ENCODE measurements at places on chromosomes 11 and 22.

DNA sequence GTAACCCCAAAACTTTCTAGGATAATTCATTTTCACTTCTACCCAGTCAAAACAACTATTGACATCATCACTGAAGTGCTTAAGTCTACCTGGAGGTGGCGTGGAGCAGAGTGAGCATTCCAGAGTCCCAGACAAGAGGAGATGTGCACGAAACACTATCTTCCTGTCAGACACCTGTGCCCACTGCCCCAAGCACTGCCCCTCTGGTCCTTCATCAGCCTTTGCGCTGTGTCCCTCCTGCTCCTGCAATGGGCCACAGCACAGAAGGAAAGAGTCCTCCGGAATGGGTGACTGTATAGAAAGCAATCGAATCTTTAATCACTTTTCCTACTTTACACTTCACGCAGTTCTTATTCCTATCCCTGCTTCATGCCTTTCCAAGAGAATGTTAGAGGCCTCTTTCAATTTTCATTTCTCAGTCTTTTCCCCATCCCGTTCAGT lies 512 bp upstream of the GRIA4 start:
- peak overlapping the region; percentile 77 for H3K4me3 ChIP-seq
- H3K36me3 ChIP-seq = no peaks in the 10 kb centered on the region
- H3K27ac ChIP-seq = no peak overlapping the region
- H3K27me3 ChIP-seq = peaks cover 11% of the 10 kb centered on the region
- peak; percentile 51 for DNase-seq

DNA sequence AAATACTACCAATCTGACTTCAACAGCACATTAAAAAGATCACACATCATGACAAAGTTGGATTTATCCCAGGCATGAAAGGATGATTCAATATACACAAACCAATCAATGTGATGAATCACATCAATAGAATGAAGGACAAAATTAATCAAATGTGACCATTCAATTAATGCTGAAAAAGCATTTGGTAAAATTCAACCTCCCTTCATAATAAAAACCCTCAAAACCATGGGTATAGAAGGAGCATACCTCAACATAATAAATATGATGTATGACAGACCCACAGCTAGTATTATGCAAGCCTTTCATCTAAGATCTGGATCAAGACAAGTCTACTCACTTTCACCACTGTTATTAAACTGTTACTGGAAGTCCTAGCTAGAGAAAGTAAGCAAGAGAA lies 921.7 kb upstream of the RAG2 start:
- no peaks in the 10 kb centered on the region for H3K4me1 ChIP-seq
- H3K36me3 ChIP-seq = no peaks in the 10 kb centered on the region
- H3K27ac ChIP-seq = no peak overlapping the region
- no peaks in the 10 kb centered on the region for H3K27me3 ChIP-seq
- no peak for DNase-seq
- no peak overlapping the region for H3K4me3 ChIP-seq

- DNase-seq = no peak
- no peaks in the 10 kb centered on the region for H3K4me1 ChIP-seq
- H3K36me3 ChIP-seq = no peaks in the 10 kb centered on the region
- H3K27ac ChIP-seq = no peak overlapping the region
- no peak overlapping the region for H3K4me3 ChIP-seq
- no peaks in the 10 kb centered on the region for H3K27me3 ChIP-seq
These were observed 140.8 kb downstream of the SNX19 start for GRCh38 chr11:130775306-130776060.

DNA sequence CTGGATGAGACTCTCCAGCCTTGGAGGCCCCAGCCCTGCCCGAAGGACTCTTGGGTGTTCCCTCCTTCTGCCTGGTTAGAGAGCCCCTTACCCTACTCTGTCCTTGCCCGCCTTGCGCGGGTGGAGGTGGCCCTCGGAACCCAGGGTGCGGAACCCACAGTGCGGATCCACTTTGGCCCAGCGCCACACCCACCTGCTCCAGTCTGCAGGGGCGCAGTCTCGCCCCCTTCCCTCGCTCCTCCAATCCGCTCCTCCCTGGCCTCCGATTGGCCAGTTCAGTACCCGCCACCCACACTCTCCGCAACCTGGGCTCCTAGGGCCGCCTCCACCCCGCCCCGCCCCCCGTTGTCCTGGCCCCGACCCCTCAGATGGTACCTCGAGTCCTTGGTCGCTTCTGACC lies 2.4 kb downstream of the CAPN1 start:
- no peak overlapping the region for H3K27ac ChIP-seq
- no peaks in the 10 kb centered on the region for H3K27me3 ChIP-seq
- no peak for DNase-seq
- peaks cover 20% of the 10 kb centered on the region for H3K4me1 ChIP-seq
- peaks cover 34% of the 10 kb centered on the region for H3K36me3 ChIP-seq

- H3K4me3 ChIP-seq = no peak overlapping the region
- H3K27ac ChIP-seq = no peak overlapping the region
- H3K36me3 ChIP-seq = no peaks in the 10 kb centered on the region
- H3K27me3 ChIP-seq = no peaks in the 10 kb centered on the region
These were observed 35.9 kb upstream of the LYVE1 start for GRCh38 chr11:10604340-10604748.

DNA sequence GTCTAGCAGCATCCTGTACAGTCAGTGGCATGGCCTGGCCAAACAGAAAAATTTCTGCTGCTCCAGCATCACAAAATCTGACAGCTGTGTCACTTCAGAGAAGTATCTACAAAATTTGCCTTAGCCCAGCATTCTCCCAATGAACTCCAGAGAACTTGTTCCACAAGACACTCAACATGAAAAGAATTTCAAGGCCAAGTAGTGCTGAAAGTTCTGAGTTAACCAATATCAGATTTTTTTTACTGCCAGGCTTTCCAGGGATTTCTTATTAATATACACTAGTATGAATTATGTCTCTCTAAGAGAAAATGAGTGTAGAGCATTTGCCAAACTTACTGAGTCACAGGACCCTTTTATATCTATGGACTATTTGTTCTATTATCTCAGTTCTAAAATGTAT lies 68.8 kb downstream of the OR5AK2 start:
- H3K27me3 ChIP-seq = no peaks in the 10 kb centered on the region
- H3K36me3 ChIP-seq = no peaks in the 10 kb centered on the region
- H3K27ac ChIP-seq = no peak overlapping the region
- H3K4me3 ChIP-seq = no peak overlapping the region

GRCh38 chr11:120547316-120547715 lies 35.8 kb downstream of the GRIK4 start:
- DNase-seq = no peak
- H3K27me3 ChIP-seq = no peaks in the 10 kb centered on the region
- H3K27ac ChIP-seq = no peak overlapping the region
- no peaks in the 10 kb centered on the region for H3K36me3 ChIP-seq
- no peak overlapping the region for H3K4me3 ChIP-seq

- DNase-seq = no peak
- peak overlapping the region; percentile 62 for H3K4me3 ChIP-seq
- peaks cover 26% of the 10 kb centered on the region for H3K27me3 ChIP-seq
- H3K27ac ChIP-seq = no peak overlapping the region
These were observed 84.7 kb upstream of the WNT7B start for GRCh38 chr22:46061501-46062231.

GRCh38 chr11:61551634-61552033 lies 29.2 kb downstream of the SYT7 start:
- peaks cover 32% of the 10 kb centered on the region for H3K4me1 ChIP-seq
- no peak overlapping the region for H3K4me3 ChIP-seq
- DNase-seq = no peak
- no peaks in the 10 kb centered on the region for H3K36me3 ChIP-seq
- H3K27ac ChIP-seq = no peak overlapping the region

DNA sequence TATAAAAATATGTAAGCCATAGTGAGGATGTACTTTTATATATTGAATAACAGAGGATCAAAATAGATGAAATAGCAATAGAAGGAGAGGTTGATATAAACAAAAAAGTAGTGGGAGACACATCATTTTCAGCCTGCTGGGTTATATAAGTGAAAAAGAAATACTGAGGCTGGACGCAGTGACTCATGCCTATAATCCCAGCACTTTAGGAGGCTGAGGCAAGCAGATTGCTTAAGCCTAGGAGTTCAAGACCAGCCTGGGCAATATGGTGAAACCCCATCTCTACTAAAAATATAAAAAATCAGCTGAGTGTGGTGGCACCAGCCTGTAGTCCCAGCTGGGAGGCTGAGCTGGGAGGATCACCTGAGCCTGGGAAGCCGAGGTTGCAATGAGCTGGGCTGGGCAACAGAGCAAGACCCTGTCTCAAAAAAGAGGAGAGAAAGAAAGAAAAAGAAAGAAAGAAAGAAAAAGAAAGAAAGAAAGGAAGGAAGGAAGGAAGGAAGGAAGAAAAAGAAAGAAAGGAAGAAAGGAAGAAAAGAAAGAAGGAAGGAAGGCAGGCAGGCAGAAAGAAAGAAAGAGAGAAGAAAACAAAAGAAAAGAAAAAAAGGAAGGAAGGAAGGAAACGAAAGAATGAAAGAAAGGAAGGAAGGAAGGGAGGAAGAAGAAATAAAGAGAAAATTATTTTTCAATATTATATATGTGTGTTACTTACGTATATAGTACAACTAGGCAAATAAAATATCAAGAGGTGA lies 7.0 kb upstream of the P2RY2 start:
- no peaks in the 10 kb centered on the region for H3K36me3 ChIP-seq
- H3K4me3 ChIP-seq = no peak overlapping the region
- no peaks in the 10 kb centered on the region for H3K27me3 ChIP-seq
- H3K27ac ChIP-seq = no peak overlapping the region

GRCh38 chr11:102267609-102268008 lies 49.7 kb upstream of the BIRC3 start:
- peaks cover 5% of the 10 kb centered on the region for H3K4me1 ChIP-seq
- DNase-seq = no peak
- H3K27me3 ChIP-seq = no peaks in the 10 kb centered on the region
- H3K4me3 ChIP-seq = no peak overlapping the region
- H3K27ac ChIP-seq = no peak overlapping the region
- no peaks in the 10 kb centered on the region for H3K36me3 ChIP-seq

DNA sequence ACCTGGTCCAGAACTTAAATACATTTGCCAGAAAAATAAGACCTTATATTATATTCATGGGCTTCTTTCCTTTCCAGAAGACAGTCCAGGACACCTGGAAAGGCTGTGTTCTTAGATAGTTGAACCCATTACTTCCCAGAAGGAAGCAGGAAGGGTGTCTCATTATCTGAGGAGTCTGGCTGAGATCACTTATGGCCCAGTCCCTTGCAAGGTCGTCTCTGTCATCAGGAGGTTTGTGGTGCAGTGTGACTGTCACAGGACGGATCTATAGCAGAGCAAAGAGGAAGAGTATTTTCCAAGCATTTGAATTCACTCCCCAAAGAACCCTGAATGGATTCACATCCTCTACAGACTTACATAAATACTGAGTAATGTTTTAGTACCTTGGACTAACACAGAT lies 270.7 kb upstream of the MTNR1B start:
- DNase-seq = no peak
- no peaks in the 10 kb centered on the region for H3K27me3 ChIP-seq
- no peak overlapping the region for H3K27ac ChIP-seq
- no peaks in the 10 kb centered on the region for H3K36me3 ChIP-seq

DNA sequence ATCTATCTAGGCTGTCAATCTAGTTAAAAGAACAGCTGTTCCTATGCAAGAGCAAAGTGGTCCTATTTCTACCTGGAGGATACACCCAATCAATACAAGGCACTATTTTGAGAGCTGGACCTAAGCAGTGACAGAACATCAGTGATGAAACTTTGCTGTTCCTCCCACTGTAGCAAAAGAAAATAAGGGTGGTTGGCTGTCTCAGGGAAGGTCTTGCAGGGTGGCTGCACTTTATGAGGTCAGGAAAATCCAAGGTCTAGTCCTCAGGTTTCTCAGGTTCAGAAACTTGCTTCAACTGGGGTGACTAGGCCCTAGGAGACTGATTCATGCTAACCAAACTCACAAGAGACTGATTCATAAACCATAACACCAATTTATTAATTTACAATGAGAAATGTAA lies 11.6 kb downstream of the CPSF7 start:
- no peak for DNase-seq
- no peaks in the 10 kb centered on the region for H3K4me1 ChIP-seq
- peaks cover 78% of the 10 kb centered on the region for H3K36me3 ChIP-seq
- no peak overlapping the region for H3K27ac ChIP-seq
- no peaks in the 10 kb centered on the region for H3K27me3 ChIP-seq

DNA sequence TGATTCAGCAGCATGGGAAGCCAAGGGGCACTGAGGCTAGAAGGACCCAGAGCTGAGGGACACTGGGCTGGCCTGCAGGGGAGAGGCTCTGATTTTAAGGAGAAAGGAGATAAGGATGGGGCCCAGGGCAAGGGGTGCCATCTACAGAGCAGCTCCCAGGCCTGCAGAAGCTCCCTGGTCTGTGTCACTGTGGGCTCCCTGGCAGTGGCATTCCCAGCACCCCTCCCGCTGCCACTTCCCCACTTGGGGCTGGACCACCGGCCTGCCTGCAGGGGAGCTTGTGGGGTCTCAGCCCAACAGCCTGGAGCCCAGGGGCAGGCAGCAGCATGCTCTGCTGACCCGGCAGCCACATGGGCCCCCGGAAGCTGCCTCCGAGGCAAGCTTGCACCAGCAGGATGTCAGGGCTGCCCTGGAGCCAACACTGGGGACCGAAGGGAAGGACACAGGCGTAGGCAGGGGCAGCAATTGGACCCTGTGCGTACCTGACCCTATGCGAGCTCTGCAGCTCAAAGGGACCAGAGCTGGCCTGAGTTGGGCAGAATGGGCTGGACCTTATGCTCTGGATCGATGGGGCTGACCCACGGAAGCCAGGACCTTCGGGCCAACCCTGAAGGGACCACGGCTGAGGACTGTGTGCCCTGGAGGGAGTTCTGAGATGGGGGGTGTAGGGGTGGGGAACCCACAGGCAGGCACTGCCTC lies 35.4 kb upstream of the WNT7B start:
- no peaks in the 10 kb centered on the region for H3K4me1 ChIP-seq
- DNase-seq = no peak
- no peaks in the 10 kb centered on the region for H3K36me3 ChIP-seq
- H3K27me3 ChIP-seq = no peaks in the 10 kb centered on the region

GRCh38 chr11:104043142-104043541 lies 6.7 kb downstream of the DDI1 start:
- H3K4me1 ChIP-seq = no peaks in the 10 kb centered on the region
- H3K4me3 ChIP-seq = no peak overlapping the region
- no peaks in the 10 kb centered on the region for H3K36me3 ChIP-seq
- no peak for DNase-seq
- H3K27me3 ChIP-seq = no peaks in the 10 kb centered on the region
- no peak overlapping the region for H3K27ac ChIP-seq

- H3K4me1 ChIP-seq = no peaks in the 10 kb centered on the region
- H3K27ac ChIP-seq = no peak overlapping the region
- H3K4me3 ChIP-seq = no peak overlapping the region
These were observed 6.3 kb downstream of the DEPDC7 start for GRCh38 chr11:33021937-33022336.

GRCh38 chr22:38273135-38273826 lies 471 bp upstream of the TMEM184B start:
- H3K4me1 ChIP-seq = peaks cover 17% of the 10 kb centered on the region
- DNase-seq = no peak
- no peak overlapping the region for H3K27ac ChIP-seq

GRCh38 chr11:3234846-3235245 lies 2.6 kb upstream of the MRGPRE start:
- no peak for DNase-seq
- H3K4me3 ChIP-seq = no peak overlapping the region
- H3K27me3 ChIP-seq = no peaks in the 10 kb centered on the region
- H3K27ac ChIP-seq = no peak overlapping the region
- no peaks in the 10 kb centered on the region for H3K4me1 ChIP-seq
- H3K36me3 ChIP-seq = no peaks in the 10 kb centered on the region

- no peaks in the 10 kb centered on the region for H3K4me1 ChIP-seq
- no peak overlapping the region for H3K4me3 ChIP-seq
- no peaks in the 10 kb centered on the region for H3K27me3 ChIP-seq
- H3K36me3 ChIP-seq = peaks cover 12% of the 10 kb centered on the region
These were observed 7.3 kb upstream of the SYCE3 start for GRCh38 chr22:50569896-50570535.

Measured in H1 (cell line).